Kasumi-1 (cell line): ENCODE measurements at places on chromosomes 3 and 15.
A peak's percentile ranks its signal among the peaks of the same experiment; 100 is the strongest.

DNA sequence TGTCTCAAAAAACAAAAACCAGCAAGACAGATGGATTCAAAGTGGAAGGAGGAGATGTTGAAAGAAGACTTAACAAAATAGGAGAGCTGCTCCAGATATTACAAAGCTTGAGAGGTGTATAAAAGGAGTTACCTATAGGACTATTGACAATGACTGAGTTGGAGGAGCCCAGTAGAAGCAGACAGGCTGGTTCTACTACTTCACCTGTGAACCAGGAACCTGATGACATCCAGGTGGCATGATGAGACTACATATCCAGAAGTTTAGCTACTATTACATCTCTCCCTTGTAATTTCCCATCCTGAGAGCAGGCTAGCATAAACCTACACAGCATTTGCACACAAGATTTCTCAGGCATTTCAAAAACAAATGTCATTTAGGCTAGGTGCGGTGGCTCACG is 49.3 kb downstream of the CPEB1 start:
- no peak for DNase-seq

GRCh38 chr15:70488002-70488605 is 275.3 kb downstream of the UACA start:
- DNase-seq, result peak; percentile 69

DNA sequence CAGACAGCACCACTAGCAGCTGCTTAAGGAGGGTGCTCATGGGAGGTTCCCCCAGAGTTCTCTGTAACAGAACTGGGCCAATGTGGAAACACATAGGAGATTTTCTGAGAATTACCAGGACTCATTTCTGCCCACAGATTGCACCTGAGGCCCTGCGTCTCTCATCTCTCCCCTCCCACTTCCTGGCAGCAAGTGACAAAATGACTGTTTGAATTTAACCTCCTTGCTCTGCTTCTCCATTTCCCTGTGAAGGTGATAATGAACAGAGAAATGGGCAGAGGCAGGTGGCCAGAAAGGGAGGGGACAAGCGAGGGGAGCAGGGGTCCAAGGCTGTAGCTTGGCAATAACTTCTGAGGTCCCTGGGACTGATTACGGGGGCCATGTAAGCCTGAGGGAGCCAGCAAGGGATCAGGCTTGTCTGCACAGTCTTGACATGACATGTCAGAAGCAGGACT is 8.0 kb downstream of the EPHB1 start:
- no peak for DNase-seq

DNA sequence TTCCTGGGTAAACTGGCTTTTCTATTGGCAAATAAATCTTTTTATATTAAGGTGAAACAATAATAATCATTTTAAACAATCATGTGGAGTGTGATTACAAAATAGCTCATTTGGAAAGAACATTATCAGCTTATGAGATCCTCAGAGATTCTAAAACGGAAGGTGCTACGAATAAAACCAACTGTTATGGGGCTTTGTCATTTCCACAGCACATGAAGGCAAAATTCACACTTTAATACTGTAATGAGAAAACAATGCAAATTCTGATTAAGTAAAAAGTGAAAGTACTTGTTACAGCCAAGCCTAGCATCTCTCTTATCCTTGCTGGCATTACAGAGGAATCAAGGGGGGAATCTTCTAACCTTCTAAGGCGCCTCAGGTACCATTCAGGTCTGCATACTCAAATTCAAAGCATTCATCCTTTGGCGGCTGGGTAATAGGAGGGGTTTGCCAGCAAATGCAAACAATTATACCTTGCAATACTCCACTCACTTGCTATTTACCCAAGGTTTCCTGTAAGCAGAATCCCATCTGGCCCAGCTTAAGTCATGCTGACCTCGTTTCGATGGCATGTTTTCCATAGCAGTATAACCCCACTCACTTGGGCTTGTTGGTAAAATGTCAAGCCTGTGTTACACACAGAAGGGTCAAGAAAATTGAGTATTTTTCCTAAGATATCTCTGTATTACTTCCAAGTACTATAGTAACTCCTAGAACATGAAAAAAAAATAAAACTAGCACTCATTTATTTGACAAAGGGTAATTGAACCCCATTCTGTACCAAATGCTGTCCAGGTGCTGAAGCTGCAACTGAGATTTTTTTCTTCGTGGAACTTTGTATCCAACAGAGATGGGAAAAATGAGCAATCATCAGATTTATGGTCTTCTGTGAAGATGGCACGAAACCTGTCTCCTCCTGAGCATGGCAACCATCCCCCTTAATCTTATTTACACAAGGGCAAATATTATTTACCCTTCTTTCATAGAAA is 183.7 kb upstream of the LMCD1 start:
- no peak for DNase-seq

- no peak for DNase-seq
These were observed 93.5 kb downstream of the FMN1 start for GRCh38 chr15:33101036-33101435.

- peak; percentile 61 for DNase-seq
These were observed 744.0 kb upstream of the SGO1 start for GRCh38 chr3:20930034-20930433.

DNA sequence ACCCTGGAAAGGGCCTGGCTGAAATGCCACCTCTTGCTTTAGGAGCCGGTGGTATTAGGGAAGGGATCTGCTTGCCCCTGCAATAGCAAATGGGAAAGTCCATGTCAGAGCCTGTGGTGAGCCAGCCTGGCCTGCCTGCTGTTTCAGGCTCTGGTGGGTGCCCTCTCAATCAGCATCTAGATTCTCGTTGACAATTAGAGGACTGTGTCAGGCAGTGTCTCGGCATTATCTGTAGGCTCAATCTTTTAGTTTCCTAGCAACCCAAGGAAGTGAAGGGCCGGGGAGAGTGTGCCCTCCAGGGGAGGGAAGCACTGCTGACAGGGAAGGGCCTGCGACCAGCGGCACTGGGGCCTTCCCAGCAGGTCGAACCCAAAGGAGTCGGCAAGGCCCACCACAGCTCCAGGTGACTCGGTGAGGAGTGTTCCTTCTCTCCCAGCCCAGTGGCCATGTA is 42.1 kb downstream of the TLE3 start:
- DNase-seq, result no peak

DNA sequence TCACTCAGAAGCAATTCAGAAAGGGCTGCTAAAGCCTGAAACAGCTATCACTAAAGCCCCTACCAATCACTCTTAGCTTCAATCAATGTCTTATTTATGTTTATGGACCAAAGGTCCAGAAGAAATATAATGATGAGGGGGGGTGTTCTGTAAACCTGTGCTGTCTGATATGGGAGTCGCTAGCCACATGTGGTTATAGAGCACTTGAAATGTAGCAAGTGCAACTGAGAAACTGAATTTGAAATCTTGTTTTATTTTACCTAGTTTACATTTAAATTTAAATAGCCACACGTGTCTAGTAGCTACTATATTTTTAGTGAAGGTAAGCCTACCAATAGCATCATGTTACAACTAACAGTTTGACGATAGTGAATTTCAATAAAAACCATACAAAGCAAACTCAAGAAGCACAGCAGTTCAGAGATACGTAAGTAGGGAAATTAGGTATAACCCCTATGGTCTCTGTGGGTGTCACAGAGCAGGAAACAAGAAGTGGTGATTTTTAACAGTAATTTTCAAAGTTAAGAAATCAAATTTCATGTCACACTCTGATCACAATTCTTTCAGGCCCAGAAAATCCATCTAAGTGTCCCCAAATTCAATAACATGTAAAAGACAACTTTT is 3.6 kb downstream of the POU1F1 start:
- no peak for DNase-seq

- DNase-seq, result no peak
These were observed 183.6 kb downstream of the XXYLT1 start for GRCh38 chr3:195087328-195087727.

DNA sequence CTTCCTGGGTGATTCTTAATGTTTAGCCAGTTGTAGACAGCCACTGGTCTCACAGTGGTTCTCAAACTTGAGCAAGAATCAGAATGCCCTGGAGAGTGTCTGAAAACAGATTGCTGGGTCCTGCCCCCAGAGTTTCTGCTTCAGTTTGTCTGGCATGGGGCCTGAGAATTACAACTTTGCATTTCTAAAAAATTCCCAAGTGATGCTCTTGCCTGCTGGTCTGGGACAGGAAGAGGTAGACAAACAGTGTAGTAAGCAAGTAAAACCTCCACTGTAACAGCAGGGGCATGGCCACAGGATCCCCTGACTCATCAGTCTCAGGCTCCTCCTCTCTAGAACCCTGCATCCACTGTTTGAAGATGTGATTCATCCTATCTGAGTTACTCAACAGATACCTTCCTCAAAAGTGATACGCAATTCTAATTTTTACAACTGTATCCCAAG is 36.5 kb downstream of the DZIP1L start:
- no peak for DNase-seq

DNA sequence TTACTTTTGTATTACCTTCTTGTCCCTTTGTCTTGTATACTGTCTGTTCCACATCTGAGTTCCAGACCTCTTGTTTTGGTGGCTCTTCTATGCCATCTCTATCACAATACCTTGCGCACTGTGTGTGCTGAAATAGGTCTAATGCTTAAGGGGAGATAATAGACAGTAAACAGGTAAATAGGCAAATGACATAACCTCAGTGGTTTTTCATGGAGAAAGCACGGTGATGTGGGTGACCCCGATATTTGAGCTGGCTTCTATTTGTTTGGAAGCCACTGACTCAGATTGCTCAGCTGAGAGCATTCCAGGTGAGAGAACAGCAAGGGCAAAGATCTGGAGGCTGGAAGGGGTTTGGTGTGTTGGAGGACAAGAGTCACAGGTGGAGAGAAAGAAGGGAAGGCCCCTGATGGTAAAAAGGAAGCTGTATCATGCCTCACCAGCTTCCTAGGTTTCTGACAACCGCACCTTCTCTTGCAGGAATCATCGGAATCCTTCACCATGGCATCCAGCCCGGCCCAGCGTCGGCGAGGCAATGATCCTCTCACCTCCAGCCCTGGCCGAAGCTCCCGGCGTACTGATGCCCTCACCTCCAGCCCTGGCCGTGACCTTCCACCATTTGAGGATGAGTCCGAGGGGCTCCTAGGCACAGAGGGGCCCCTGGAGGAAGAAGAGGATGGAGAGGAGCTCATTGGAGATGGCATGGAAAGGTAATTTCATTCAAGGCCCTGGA is 795 bp downstream of the MCM2 start:
- DNase-seq, result no peak

- DNase-seq, result no peak
These were observed 16.6 kb downstream of the ABTB1 start for GRCh38 chr3:127689266-127689860.

DNA sequence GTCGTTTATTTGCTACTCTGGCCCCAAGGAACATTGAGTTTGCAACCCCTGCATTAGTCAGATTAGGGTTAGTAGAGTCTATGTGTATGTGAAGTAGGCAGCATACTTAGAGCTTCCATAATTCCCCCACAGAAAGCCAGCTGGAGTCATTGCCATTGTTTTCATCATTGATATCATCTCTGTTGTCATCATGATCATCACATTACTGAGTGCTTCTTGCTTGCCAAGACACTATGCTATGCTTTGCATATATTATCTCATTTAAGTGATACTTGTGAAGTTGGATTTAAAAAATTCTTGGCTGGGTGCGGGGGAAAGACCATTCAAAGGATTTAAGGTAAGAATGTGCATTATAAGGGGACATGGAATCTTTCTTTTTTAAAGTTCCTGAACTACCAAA is 209.0 kb downstream of the CACNA2D3 start:
- no peak for DNase-seq

- no peak for DNase-seq
These were observed 20.2 kb downstream of the CFAP44 start for GRCh38 chr3:113421082-113421481.

GRCh38 chr3:45564172-45564571 is 30.4 kb upstream of the LIMD1 start:
- DNase-seq, result no peak

- DNase-seq, result no peak
These were observed 43.0 kb downstream of the NEK10 start for GRCh38 chr3:27326202-27326601.

- DNase-seq, result no peak
These were observed 769.8 kb upstream of the BCHE start for GRCh38 chr3:166606988-166607387.

DNA sequence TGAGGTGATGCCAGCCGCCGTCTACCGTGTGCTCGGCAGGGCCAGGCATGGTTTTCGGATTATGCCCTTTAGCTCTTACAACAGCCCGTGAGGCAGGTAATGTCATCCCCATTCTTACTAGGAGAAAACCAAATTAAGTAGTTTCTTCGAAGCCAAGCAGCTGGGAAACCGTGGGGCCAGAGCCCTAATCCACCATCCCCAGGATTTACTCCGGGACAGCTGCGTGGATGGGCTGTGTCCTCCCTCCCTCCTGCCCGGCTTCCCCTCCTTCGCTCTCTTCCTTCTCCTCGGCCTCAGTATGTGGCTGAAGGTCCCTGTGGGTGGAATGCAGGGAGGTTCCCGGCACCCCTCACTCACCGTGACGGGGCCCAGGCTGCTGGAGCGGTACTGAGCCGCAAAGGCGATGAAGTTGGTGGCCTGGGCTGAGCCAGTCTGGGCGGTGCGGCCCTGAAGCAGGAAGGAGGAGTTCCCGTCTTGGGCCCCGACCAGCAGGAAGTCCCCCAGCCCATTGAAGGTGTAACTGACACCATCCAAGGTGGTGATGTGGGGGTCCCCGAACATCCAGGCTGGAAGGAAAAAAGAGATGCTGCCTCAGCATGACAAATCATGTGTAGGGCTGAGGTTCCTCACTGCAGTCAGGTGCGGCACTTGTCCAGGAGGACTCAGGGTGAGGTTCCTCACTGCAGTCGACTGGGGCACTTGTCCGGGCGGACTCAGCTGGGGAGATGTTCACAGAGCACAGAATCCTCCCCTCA is 42.5 kb downstream of the MUC20 start:
- no peak for DNase-seq

DNA sequence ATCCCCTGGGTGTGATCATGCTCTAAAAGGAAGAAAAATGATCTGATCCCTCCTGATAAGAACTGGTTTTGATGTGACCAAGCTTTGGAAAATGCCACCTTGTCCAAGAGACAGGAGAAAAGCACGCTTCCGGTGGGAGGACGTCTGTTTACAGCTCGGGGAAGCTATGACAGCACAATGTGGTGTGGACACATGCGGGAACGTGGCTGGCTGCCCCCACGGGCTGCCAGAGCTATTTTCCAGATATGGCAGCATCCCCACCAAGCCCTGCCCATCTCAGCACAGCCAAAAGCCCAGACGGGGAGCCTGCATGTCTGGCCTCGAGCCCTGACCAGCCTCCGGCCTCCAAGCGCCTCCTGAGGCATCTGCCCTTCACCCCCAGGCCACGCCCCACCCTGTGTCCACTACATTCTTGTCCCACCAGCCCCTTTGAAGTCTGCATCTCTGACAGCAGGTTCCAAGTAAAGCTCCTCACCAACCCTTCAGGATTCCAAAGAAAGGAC is 63.2 kb upstream of the HRH1 start:
- no peak for DNase-seq

- DNase-seq, result no peak
These were observed 296.6 kb upstream of the MME start for GRCh38 chr3:154783521-154783931.

- no peak for DNase-seq
These were observed 25.9 kb downstream of the SMAD3 start for GRCh38 chr15:67091071-67091979.

DNA sequence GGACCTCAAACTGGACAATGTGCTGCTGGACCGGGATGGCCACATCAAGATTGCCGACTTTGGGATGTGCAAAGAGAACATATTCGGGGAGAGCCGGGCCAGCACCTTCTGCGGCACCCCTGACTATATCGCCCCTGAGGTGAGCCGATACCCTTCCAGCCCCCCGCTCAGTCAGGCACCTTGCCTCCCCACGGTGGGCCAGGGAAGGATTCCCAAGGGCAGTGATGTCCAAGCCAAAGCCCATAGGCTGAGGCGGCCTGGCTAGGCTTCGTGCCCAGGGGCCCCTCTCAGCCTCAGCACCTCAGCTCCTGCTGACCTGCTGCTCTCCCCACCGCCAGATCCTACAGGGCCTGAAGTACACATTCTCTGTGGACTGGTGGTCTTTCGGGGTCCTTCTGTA is 27.7 kb downstream of the PRKCD start:
- no peak for DNase-seq
